ENCODE measurements at places on chromosomes 1 and 21.

GRCh38 chr1:30929944-30930525, 21.5 kb upstream of the SDC3 start:
- no peak for DNase-seq

GRCh38 chr1:22789356-22789994, 78.8 kb downstream of the EPHB2 start:
- no peak for DNase-seq

DNA sequence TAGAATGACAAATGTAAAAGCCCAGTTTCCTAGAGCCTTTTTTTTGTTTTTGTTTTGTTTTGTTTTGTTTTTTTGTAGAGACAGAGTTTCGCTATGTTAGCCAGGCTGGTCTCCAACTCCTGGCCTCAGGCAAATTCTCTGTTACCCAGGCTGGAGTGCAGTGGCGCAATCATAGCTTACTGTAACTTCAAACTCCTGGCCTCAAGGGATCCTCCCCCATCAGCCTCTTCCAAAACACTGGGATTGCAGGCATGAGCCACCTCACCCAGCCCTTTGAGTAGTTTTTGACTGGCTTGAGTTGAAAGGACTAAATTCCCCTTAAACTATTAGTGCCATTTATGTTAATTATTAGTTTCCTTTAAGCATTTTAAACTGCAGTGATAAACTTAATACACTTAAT, 28.8 kb upstream of the ZBTB18 start:
- peak; percentile 38 for DNase-seq

GRCh38 chr21:16073586-16073985, 343.8 kb downstream of the USP25 start:
- DNase-seq, result no peak

- no peak for DNase-seq
Observed at GRCh38 chr1:157155658-157156057, 17.5 kb upstream of the ETV3 start.

GRCh38 chr1:48552420-48552819, 80.4 kb upstream of the SPATA6 start:
- DNase-seq, result no peak

DNA sequence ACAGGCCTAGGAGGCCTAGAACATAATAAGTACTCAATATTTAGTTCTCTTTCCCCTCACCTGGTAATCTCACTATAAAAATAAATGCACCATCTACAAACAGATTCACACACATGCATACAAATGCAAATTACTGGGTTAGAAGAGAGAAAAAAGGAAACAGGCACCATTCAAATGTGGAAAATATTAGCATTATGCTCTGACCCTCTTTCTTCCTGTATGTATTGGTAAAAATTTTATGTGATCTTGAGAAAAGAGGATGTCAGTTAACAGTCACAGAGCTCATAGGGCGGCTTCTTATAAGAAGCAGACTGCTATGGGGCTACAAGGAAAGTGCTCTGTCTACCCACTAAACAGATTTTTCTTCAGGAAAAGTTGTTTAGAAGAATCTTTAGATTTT, 565.4 kb downstream of the LMO4 start:
- DNase-seq, result no peak

- no peak for DNase-seq
Observed at GRCh38 chr1:184627007-184627341, 127.7 kb downstream of the EDEM3 start.

GRCh38 chr1:46455951-46456350, 33.7 kb upstream of the DMBX1 start:
- no peak for DNase-seq

- no peak for DNase-seq
Observed at GRCh38 chr1:46204406-46204742, 1.2 kb downstream of the LURAP1 start.

GRCh38 chr1:228810878-228811711, 75.8 kb downstream of the RHOU start:
- no peak for DNase-seq

- DNase-seq, result no peak
Observed at GRCh38 chr21:44557491-44558328, 885 bp downstream of the KRTAP10-3 start.

DNA sequence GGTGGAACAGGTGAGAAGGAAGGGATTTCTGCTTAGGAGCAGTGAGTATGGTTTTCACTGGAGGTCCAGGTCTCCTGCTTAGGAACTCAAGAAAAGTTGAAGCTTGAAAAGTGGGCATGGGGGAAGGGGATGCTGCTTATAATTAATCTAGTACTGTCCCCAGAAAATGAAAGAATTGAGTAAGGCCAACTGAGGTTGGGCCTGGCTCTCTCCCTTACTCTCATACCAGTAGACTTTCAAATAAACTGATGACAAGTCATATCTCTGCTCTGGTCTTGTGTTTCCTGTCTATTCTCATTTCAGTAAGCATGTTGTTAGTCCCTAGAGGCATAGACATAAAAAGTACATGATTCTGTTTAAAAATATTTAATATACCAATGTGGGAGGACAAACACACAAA, 26.4 kb downstream of the CD48 start:
- no peak for DNase-seq

DNA sequence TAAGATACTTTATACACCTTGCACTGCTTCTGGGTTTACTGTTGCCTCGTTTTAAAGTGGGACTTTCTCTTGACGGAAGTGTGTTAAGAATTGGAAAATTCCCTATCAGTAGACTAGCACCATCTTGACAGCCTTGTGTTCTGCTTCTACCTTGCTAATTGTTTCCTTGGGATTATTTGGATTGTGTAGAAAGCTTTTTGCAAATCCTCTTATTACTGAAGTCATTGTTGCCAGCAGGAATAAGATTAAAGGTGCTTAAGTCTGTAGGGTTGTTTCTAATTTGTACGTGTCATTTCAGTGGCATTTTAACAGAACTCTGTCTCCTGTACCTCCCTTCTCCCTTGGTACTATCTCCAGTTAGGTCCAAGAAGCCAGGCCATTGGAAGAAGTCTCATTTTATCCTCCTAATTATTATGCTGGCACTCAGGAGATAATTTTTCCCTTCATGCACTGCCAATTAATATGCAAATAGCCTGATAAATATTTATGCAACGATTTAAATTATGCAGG, 107.7 kb downstream of the POU2F1 start:
- no peak for DNase-seq

DNA sequence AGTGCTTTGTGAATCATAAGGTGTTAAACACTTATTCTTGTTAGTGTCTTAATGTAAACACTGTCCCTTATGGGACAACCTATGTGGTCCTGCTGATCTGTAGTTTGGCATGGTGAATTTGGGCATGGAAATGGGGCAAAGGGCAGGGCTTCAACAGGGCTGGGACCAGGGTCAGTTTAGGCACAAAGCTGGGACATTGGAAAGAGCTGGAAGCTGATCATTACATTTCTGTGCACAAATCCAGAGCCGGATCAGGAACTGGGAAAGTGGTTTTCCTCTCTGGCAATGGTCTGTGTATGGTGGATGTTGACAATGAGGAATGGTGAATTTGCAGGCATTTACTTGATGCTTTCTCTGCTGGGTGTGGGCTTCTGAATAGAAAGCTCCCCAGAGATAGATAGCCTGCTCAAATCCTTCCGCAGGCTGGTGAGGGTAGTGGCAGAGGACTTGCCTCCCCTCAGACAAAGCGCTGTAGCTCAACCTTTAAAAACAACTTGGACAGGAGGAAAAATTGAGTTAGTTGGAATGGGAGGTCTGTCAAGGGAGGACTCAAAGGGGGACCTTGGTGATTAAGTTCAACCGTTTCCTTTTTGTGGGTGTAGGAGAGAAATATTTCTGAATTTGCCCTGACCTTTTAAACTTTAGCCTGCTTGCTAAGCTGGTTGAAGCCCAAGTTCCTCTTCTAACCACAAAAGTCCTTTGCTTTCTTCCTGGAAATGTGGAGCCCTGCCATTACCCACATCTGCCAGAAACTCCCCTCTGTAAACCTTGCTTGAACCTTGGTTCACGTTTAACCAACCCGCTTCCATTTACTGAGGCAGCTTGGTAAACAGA, 35.3 kb downstream of the HLX start:
- DNase-seq, result no peak

DNA sequence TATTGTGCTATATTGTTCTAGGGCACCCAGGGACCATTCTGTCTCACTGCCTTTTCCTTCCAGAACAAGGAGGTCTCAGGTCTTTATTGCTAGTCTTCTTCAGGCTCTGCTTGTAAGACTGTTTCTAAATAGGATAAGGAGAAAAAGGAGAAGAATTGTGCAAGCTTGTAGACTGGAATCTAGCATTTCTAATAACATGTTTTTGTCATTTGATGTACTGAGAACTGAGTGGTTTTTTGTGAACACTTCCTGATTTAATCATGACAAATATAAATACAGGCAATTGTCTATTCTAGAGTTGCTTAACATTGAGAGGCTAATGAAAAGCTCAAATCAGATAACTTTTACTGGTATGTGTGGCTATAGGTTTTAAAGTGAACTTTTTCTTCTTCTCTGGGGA, 77.6 kb downstream of the CLIC4 start:
- DNase-seq, result no peak

DNA sequence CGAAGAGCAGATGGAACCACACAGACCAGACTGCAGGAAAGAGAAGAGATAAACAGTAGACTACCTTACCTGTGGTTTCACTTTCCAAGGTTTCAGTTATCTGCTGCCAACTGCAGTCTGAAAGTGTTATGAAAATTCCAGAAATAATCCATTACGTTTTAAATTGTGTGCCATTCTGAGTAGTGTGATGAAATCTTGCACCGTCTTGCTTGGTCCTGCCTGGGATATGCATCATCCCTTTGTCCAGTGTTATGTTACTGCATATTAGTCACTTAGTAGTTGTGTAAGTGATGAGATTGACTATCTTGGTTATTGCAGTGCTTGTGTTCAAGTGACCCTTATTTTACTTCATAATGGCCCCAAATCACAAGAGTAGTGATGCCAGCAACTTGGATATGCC, 33.9 kb downstream of the DNAJC6 start:
- peak; percentile 67 for DNase-seq

GRCh38 chr1:221117548-221117951, 238.3 kb downstream of the HLX start:
- peak; percentile 69 for DNase-seq

GRCh38 chr1:33017175-33017574, 19.5 kb downstream of the AK2 start:
- DNase-seq, result no peak

GRCh38 chr1:150053926-150054325, 13.7 kb upstream of the VPS45 start:
- DNase-seq, result no peak

GRCh38 chr1:111203681-111204200, 3.3 kb upstream of the DENND2D start:
- no peak for DNase-seq

DNA sequence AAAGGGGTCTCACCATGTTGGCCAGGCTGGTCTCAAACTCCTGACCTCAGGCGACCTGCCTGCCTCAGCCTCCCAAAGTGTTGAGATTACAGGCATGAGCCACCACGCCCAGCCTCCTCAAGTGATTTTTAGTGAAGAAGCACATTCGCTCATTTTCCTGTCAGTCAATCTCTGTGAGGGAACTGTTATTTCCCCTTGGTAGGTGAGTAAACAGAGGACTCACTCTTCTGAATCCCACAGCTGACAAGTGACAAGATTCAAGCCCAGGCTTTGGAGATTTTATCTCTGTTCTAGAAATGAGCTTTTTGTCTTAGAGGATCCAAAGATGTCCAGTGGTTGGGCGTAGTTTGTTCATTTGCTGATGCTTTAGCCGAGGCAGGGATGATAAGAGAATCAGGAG, 43.9 kb upstream of the TACSTD2 start:
- DNase-seq, result no peak

DNA sequence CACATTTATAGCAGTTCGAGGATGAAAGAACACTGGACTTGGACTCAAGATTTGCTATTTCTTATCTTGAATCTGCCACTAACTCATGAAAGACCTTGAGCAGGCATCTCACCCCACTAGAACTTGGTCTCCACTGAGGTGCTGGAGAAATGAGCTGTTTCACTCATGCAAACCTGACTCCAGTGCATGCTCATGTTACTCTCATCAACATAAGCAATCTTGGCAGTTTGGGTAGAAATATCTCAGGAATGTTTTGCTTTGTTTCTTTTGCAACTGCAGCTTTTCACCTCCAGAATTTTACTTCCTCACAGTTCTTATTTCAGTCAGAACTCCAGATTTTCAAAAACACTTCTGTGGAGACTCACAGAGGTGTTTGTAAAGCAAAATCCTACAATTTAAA, 46.2 kb upstream of the DAB1 start:
- DNase-seq, result no peak

DNA sequence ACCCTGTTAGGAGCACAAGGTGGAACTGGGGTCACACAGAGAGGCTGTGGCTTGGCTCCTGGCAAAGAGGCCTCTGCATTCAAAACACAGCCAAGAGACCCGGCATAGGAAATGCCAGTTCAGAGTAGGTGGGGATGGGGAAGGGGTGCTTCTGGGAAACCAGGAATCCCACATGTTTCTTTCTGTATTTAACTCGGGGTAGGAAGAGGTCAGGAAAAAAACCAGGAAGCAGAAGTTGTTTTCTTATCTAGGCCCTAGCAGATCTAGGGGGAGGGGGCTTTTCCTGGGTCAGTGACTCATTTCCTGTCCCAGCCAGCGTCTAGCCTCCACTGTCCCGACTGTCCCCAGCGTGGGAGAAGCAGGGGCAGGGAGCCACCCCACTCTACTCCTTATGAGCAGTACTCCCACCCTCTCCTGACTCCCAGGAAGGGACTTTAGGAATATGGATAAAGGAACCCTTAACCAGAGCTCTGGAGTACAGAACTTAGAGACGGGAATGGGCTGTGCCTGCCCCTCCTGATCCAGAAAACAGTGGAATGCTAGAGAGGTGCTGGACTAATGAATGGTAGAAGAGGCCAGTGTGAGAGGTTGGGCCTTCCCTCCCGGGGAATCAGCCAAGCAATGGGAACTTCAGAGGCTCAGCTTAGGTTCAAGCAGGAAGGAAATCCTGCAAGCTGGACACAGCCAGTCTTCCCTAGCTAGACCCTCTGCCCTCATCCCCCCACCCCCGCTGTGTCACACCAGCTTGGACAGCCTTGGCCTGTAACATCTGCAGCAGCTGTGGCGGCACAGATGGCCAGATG, 5.7 kb downstream of the FHL3 start:
- DNase-seq, result no peak

- peak; percentile 46 for DNase-seq
Observed at GRCh38 chr1:156706657-156707416, 1.5 kb upstream of the CRABP2 start.

GRCh38 chr1:13706046-13706445, 6.1 kb downstream of the PRDM2 start:
- no peak for DNase-seq

DNA sequence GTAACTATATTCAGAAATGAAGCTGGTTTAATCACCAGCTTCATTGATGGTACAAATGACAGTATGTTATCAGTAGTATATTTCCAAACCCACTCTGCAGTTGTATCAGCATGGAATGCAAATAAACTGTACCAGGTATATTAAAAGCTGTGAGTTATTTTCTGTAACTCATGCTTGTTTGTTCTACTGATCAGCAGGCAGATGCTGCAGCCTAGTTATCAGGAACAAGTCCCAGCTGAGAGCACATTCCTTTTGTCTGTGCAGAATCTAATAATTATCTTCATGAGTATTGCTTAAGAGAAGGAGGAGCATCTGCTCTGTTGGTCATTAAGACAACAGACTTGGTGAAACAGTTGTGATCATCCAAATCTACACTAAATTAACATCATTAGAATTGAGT, 1331.1 kb downstream of the MRPL39 start:
- DNase-seq, result no peak

GRCh38 chr21:17636711-17637110, 24.0 kb upstream of the BTG3 start:
- no peak for DNase-seq
